ENCODE measurements at places on chromosomes 6 and 20. TPM values are rescaled to one million over a fixed set of nuclear protein-coding genes. Genes with fewer than 3 reads are reported as not detected.

The OLIG3 gene
- total RNA-seq = not detected

The FAM209B gene
- 0.13 TPM for total RNA-seq

The EIF2S2 gene
- total RNA-seq = 62.3 TPM

The CRISP3 gene
- 0.04 TPM for total RNA-seq

The C20orf96 gene
- 2.9 TPM for total RNA-seq

The TGM3 gene
- total RNA-seq = 0.49 TPM

The C6orf120 gene
- total RNA-seq = 29.8 TPM

The GNMT gene
- total RNA-seq = 0.22 TPM

The ID4 gene
- total RNA-seq = 4.6 TPM

The MAK gene
- 0.04 TPM for total RNA-seq

The NKAIN2 gene
- 2.5 TPM for total RNA-seq

The LST1 gene
- total RNA-seq = 9.0 TPM

The LY6G6C gene
- total RNA-seq = 0.09 TPM
